ENCODE measurements at places on chromosomes 1 and 21.

- DNase-seq, result no peak
Measured at GRCh38 chr1:200317236-200317635, 92.6 kb downstream of the ZNF281 start.

DNA sequence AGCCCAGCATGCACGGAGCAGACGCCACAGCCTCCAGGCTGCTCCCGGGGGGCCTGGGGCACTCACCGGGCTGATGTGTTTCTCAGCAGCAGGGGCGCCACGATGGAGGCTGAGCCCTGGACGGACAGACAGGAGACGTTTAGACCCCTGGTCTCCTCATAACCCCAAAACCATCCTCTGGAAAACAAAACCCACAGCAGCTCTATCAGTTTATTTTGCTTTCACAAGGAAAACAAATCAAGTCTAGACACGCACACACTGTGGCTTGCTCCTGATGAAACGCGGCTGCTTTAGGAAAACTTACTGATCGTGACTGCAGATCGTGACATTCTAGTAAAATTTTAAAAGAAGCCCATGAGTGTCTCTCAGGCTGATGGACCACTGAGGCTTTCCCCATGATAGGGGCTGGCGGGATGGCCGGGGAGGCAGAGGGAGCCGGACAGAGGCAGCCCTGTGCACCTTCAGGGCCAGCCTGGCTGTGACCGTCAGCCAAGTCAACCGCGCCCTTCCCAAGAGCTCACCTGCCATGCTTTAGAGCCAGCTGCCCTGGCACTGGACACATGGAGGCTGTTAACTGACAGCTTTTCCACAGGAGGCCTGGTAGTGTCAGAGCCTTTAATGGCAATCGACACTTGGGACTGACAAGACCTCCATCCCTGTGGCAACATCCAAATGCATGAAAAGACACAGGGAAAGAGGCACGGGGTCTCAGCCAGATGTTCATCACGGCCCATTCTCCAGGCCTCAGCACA lies 5.2 kb downstream of the POFUT2 start:
- DNase-seq, result no peak

- DNase-seq, result no peak
Measured at GRCh38 chr1:209256766-209257350, 326.7 kb upstream of the CAMK1G start.

GRCh38 chr1:181112071-181112929 lies 23.8 kb downstream of the IER5 start:
- DNase-seq, result no peak

- no peak for DNase-seq
Measured at GRCh38 chr1:80531182-80531581, 1269.6 kb upstream of the ADGRL2 start.

GRCh38 chr1:172268237-172268636 lies 152.2 kb upstream of the C1orf105 start:
- no peak for DNase-seq

GRCh38 chr1:110494522-110495406 lies 24.2 kb downstream of the KCNA10 start:
- no peak for DNase-seq

GRCh38 chr1:51981555-51981954 lies 8.9 kb downstream of the RAB3B start:
- DNase-seq, result no peak

- DNase-seq, result no peak
Measured at GRCh38 chr1:25703041-25703440, 86.5 kb downstream of the MAN1C1 start.

DNA sequence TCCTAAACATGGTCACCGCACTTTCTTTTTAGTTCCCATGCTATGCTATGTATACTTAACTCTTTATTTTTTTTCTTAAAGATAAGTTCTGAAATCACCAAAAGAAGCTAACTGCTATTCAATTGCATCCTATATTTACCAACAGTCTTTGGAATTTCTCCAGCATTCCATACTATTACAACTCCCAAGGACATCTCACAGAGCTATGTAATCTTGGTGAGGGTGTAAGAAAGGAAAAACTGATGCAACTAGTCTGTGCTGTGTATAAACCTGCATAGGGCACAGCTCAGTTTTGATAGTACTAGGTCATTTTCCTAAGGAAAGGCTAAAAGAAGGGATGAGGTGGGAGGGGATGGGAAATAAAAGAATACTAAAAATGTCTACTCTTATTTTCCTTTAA lies 78.0 kb downstream of the PTPN14 start:
- DNase-seq, result no peak

DNA sequence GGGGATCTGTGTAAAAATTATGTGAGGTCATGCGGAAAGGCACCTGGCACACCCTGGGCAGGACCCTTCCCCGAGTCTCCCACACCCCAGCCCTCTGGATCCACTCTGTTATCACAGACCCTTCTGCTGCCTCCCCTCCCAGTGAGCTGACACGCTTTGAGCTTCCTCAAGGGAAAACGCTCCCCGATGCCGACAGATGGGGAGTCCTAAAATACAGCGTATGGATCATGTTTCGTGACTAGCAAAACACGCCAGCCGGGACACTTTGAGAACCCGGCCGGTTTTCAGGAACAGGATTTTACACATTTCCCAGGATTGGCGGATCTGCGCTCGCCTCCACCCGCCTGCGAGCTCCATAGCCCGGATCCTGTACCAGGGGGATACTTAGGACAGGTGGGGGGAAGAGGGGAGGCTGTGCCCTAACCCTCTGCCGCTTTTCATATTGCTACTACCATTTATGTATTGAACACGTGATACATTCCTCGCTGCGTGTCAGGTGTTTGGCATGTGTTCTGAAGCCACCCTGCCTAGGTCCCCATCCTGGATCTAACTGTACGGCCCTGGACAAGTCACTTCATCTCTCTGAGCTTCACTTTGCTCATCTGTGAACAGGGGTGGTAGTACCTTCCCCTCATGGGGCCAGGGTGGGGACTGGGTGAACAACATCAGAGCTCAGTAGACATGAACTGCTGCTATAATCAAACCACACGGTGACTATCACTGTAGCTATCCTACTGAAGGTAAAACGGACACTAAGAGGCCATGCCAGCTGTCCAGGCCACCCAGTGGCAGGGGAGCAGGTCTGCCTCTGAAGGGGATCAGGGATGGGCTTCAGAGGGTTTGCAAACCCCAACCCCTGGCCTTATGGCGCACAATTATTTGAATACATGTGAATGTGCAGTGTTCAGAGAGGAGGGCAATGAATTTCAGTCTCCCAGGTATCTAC lies 63.2 kb downstream of the SSBP3 start:
- no peak for DNase-seq

GRCh38 chr1:191971447-191971846 lies 186.8 kb upstream of the RGS18 start:
- DNase-seq, result no peak

DNA sequence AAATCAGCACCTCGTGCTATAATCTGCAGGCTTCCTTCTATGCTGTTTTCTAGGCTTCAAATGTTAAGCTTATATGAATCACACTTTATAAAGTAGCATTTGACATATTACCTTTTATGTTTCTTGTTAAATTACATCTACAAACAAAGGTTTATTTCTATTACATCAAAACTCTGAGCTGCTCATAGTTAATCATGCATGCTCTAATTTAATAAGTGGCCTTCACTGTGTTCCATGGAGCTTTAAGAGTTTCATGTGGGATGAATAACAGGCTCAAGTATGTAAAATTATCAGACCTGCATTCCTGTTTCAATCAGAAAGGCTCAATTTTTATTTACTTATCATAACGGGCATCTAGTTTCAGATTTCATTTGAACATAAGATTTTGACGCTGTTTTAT lies 13.0 kb downstream of the SLC19A2 start:
- no peak for DNase-seq

DNA sequence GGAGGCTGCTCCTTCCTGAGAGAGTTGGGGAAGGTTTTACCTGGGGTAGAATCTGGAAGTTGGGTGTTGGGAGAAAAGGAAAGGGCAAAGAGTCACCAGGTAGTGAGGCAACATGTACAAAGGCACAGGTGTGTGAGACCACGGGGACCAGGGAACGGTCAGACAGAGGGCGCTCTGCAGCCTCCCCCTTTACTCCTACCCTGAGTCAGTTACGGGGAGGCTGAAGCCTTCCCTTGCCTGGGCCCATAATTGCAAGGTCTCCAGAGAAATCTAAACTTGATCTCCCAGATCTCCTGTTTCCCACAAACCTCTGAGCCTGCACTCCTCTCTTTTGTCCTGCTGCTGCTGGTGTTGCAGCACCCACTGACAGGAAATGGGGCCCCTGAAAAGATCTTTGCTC lies 22.0 kb downstream of the CCN1 start:
- DNase-seq, result no peak

GRCh38 chr1:178057141-178057765 lies 36.7 kb upstream of the RASAL2 start:
- peak; percentile 39 for DNase-seq

DNA sequence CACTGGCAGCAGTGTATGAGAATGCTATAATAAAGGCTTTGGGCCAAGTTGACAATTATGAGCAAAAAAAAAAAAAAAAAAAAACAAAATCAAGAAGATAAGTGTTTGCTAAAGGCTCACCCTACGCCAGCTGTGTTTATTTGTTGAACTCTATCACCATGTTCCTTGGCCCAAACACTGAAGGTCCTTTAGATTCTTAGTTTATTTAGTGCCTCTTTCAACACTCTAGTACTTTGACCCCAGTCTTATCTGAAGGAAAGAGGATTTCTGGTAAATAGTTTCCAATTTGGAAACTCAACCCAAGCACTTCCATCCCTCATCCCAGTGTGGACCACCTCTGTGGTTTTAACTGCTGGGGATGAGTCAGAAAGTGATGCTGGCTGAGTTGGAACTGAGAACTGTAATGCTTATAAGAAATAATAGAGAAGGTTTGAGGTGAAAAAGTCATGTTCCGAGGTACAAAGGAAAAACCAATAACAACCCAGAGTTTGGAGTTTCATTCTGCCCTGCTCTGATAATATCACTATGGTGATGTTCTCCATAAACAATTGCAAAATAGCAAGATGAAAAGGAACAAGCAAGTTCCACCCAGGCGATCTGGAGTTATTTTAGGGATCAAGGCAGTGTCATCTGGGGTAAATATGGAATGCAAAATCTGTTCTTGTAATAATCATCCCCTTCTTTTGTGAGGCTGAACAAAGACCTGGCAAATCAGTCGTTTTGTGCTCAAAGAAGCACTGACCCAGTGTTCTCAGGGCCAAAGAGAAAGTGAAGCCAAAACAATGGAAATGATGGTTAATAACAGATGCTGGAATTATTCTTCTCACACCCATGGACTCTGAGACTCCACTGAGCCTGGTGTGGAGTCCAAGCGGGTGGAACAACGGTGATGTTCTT lies 19.7 kb upstream of the CAPZB start:
- peak; percentile 98 for DNase-seq

DNA sequence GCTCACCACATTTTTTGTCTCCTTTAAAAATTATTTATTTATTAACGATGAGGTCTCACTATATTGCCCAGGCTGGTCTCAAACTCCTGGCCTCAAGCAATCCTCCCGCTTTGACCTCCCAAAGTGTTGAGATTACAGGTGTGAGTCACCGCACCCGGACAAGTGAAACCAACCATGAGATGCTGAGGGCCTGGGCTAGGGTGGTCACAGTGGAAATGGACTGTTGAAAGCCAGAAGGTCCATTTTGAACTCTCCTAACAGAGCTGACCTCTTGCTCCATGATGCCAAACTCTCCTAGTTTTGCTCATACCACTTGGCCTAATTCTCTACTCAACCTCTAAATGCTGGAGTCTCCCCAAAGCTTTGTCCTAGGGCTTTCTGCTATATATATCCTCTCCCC lies 109.1 kb downstream of the SLC45A1 start:
- no peak for DNase-seq

DNA sequence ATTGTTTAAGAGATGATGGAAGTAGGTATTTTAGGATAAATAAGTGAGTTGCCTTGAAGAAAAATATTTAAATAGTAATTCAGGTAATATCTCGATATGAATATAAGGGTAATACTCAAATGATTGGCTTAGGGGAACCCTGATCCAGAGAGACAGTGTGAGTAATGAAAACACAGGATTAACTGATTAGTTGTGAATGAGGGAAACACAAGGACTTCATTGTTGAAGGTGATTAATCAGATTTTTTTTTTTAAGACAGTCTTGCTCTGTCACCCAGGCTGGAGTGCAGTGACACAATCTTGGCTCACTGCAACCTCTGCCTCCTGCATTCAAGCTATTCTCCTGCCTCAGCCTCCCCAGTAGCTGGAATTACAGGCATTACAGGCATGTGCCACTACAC lies 12.7 kb downstream of the SLC25A33 start:
- DNase-seq, result no peak

GRCh38 chr1:72540674-72541073 lies 258.3 kb upstream of the NEGR1 start:
- DNase-seq, result no peak

GRCh38 chr21:46122237-46122671 lies 24.3 kb downstream of the COL6A2 start:
- DNase-seq, result no peak

GRCh38 chr1:5267603-5268235 lies 613.3 kb downstream of the AJAP1 start:
- no peak for DNase-seq

DNA sequence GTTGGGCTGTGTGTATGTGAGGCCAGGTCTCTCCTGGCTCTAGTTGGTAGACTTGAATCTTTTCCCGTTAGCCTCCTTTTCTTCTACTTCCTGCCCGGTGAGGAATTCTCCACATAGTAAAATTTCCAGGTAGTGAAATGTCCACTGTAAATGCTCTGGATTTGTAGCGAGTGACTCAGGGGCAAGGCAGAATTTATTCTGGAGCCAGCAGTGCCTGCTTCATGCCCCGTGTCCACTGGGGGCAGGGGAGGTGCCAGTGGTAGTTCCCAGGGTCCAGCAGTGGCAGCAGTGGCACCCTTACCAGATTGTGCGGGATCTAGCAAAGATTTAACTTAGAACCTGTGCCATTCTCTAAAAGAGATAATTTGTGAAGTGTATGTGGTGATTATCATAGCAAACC lies 74.5 kb upstream of the USP24 start:
- DNase-seq, result no peak

DNA sequence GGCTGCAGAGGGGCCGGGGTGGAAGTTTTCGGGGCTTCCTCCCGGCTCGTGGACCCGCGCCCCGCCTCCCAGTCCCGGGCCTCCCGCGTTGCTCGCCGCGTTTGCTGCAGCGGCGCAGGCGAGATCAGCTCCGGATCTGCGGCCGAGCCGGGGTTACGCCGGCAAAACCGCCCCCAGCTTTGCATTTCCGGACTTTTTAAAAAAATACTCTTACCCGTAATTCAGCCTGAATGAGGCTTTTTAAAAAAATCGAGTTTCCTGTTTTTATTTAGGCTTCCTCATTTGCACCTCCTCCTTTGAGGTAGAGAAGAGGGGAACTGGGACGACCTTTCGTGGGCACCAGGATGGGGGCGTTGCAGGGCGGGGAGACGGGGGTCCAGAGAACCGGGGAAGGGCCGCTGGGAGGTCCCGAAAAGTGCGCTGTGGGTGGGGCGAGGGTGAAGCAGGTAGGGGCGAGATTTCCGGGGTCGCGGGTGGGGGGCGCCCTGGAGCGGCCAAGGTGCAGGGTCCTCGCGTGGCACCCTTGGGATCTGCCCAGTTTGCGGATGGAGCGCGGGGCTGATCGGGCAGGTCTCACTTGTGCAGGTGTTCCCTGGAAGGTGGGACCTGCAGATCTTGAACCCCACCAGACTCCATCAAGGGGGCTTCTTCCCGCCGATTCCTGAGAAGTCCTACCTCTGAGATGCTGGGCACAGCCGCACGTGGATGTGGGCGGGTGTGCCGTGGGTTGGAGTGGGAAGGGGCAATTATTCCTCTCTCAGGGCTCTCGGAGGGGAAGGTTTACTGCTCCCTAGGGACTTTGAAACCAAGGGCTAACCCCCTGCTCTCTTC lies 1.1 kb downstream of the PIK3CD start:
- DNase-seq, result peak; percentile 11
